ENCODE measurements at places on chromosomes 11 and 22.
A peak's percentile ranks its signal among the peaks of the same experiment; 100 is the strongest.

DNA sequence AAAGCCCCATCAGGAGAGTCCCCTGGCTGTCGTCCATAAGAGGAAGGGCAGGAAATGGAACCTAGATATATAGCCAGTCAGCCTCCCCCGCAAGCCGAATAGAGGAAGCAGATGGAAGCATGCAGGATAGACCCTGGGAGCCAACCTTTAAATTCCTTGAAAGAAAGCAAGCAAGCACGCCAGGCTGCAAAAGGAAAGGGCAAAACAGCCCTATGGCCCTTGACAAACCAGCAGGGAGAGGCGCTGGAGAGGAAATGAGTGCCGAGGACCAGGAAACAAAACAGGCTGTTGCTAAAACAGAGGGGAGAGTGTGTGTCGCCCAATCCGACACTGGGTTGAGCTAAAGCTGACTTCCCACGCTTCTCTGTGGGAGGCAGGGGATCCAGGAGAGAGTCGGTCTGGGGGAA lies 203.5 kb upstream of the MTNR1B start:
- DNase-seq = no peak

GRCh38 chr11:67413266-67413849 lies 2.1 kb upstream of the CARNS1 start:
- DNase-seq = no peak

DNA sequence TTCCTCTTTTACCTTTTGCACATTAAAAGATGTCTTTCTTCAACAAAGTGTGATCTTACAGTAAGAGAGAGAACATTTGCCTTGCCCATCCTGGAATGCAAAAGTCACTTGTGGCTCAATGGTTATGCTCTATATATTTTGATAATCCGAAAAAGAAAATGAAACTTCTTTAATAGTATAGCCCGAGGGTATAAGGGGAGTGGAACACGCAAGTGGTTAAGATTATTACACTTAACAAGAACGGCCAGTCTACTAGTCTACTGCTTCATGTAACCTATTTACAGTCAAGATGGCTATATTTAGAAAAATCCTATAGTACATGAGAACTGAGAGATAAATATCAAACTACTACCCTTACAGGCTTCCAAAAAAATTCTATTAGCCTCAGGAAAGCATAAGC lies 86.1 kb downstream of the CADM1 start:
- no peak for DNase-seq

- DNase-seq = no peak
Measured at GRCh38 chr11:6405052-6405667, 13.7 kb downstream of the APBB1 start.

- DNase-seq = no peak
Measured at GRCh38 chr11:114095899-114096298, 36.4 kb downstream of the ZBTB16 start.

DNA sequence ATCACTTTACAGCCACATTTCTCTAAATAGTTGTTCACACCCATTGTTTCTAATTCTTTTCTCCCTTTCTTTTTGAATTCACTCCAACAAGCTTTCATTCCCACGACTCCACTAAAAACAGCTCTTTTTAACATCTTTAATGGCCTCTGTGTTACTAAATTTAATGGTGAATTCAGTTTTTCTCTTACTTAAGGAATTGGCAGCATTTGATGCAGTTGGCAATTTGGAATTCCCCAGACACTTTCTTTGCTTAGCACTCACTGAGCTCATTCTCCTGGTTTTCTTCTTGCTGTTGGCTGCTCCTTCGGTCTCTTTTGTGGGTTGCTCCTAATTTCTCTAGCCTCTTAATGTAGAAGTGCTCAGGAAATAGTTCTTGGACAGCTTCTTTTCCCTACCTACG lies 40.5 kb upstream of the OR9Q1 start:
- DNase-seq = no peak

GRCh38 chr11:131944736-131945135 lies 574.3 kb downstream of the NTM start:
- no peak for DNase-seq

DNA sequence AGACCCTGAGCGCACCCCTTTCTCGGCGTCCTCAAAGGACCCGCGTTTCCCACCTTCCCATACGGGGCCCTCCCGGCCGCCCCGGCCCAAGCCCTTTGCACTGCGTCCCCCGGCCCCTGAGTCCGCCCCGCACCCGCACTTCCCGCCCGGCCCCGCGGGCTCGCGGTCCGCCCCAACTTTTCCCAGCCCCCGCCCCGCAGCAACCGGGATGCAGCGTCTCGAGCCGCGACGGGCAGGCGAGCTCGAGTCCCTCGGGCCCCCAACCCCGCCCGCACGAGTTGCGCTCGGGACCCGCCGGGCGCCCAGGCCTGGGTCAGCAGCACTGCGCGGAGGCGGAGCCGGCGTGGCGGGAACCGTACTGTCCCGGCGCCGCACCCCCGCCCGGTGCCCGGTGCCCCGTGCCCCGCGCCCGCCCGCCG lies 371 bp downstream of the SMCO4 start:
- no peak for DNase-seq

DNA sequence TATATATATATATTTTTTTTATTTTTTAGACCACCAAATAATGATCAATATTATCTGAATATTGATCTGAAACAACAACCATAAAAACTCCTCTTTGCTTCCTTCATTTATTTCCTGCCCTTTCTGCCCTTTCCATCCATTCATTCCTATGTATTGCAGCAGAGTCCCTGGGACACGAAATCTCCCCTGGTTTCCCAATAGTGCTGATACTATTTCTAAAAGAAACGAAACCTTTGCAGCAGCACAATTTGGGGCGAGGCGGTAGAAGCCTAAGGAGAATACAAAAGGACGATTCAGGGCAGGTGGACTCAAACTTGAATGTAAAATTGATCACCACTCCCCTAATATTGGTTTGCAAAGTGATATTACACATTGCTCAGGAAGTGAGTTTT lies 16.9 kb upstream of the AMOTL1 start:
- no peak for DNase-seq

GRCh38 chr11:9046481-9046880 lies 42.7 kb upstream of the NRIP3 start:
- no peak for DNase-seq

- no peak for DNase-seq
Measured at GRCh38 chr11:133937015-133937414, 19.8 kb downstream of the IGSF9B start.

DNA sequence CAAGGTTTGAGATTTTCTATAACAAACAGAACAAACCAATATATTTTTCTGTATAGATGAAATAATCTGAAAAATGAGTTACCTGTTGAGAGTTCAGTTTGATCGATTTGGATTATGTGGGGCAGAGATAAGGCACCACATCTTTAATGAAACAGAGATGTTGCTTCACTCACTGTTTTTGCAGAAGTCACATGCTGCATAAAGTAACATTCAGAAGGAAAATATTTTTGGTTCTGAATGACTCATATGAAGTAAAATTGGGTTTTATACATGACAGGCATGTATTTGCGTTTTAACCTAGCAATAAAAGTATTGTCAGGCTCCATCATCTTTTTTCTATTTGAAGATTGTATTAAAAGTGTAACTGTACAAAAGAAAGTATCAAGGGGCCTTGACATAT lies 77.8 kb downstream of the BBOX1 start:
- no peak for DNase-seq

DNA sequence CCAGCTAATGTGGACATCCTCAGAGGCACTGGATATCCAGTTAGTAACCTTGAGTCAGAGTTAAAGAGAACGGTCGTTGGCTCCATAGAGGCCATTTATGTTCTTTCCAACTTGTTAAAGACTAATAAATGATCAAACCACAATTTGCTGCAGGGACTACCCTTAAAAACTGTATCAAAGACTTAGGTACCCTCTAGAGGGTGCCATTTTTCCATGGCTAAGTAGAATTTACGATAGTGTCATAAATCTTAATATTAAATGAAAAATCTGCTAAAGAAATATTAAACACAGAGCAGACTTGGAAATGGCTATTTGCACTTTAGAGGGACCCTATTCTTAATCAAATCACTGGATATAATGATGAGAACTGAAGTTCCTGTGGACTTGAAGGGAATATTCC lies 685.2 kb upstream of the CHORDC1 start:
- DNase-seq = no peak

- peak; percentile 46 for DNase-seq
Measured at GRCh38 chr11:34840736-34841386, 75.3 kb downstream of the APIP start.

Data from CD8-positive, alpha-beta T cell (primary cell).